Cortex of kidney (tissue), 1 donor: ENCODE measurements at places on chromosomes 1 and 21.

GRCh38 chr1:213676736-213677135 lies 311.0 kb upstream of the PROX1 start:
- no peak for DNase-seq

DNA sequence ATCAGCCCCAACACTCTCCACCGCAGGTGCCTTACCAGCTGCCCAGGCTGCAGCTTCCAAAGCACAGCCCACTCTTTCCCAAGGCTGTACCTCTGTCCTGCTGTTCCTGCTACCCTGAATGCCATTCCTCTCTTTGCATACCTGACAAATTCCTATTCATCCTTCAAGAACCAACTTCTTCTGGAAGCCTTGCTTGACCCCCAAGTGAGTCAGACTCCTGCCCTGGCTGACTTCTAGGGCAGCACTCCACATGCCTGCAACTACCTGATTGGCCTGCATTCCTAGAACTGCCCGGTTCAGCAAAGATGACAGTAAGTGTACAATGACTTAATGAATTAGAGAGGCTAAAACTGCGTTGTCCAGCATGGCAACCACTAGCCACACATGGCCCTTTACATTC lies 20.8 kb upstream of the PDZK1IP1 start:
- no peak for DNase-seq

GRCh38 chr1:93716941-93717368 lies 35.3 kb upstream of the BCAR3 start:
- DNase-seq = no peak

- DNase-seq = no peak
Observed at GRCh38 chr1:112636056-112636455, 16.4 kb downstream of the CAPZA1 start.

DNA sequence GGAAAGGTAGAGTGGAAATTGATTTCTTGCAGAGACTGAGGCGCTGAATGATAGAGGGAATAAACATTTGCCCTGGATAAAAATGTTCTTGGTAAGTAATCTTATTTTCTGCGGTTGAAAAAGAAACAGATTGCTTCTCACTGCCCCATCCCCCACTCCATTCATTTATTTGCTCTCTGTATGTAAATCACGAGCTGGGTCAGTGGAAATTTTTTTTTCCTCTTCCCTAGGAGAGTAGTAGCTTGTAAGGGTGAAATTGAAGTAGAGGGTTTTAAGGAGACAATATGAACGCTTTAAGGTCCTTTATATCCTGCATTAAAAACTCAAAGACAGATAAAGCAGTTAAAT lies 1.4 kb upstream of the BRINP3 start:
- DNase-seq = no peak

GRCh38 chr1:157448636-157449035 lies 103.7 kb downstream of the FCRL5 start:
- DNase-seq = no peak

GRCh38 chr1:108209456-108210108 lies 9.4 kb upstream of the SLC25A24 start:
- DNase-seq = no peak

GRCh38 chr1:54028306-54029251 lies 10.6 kb upstream of the LDLRAD1 start:
- DNase-seq = no peak

DNA sequence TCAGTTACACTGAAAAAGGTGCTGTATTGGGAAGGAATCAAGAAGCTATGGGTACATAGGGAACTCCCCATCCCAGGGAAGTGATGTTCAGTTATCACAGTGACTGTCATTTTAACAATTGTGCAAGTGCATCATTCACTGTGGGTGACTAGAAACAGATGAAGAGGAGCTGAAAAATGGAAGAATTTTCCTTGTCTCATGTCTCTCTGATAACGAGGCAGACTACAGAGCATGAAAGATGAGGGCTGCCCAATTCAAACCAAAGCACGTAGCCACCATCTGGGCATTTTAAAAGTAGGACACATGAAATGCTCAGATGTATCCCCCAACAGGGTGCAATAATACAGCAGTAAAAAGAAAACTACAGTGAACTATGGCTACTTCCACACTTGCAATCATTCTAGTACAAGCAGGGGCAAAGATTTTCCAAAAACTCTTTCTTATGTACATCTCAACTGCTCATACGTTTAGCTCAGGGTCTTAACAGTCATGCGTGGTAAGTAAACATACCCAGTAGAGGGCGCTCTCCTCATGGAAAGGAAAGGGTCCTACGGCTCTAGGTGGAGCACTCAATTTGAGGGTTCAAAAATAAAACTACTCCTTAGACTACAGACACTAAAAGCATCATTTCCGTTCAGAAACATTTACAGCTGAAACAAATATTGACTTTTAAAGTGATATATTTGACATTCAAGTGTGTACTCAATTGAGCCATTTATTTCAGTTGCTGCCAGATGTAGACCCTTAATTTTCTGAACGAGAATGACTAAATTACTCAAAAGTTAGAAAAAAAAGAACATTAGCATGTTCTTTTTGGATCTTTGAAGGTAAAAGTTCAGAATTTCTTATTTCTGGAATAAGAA lies 143.2 kb downstream of the KCTD3 start:
- DNase-seq = no peak

GRCh38 chr1:218377143-218377660 lies 32.1 kb downstream of the TGFB2 start:
- DNase-seq = no peak

DNA sequence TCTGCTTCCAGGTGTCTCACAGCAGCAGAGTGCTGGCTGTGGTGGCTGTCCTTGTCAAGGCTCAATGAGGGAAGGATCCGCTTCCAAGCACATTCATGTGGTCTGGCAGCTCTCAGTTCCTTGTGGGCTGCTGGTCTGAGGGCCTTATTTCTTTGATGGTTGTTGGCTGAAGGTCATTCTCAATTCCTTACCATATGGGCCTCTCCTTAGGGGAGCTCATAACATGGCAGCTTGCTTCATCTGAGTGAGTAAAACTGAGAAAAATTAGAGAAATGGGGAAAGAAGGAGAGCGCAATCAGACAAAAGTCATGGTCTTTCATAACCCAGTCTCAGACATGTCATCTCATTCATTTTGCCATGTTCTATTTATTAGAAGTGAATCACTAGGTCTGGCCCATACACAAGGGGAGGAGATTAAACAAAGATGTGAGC lies 81.7 kb upstream of the TSPAN2 start:
- DNase-seq = no peak

DNA sequence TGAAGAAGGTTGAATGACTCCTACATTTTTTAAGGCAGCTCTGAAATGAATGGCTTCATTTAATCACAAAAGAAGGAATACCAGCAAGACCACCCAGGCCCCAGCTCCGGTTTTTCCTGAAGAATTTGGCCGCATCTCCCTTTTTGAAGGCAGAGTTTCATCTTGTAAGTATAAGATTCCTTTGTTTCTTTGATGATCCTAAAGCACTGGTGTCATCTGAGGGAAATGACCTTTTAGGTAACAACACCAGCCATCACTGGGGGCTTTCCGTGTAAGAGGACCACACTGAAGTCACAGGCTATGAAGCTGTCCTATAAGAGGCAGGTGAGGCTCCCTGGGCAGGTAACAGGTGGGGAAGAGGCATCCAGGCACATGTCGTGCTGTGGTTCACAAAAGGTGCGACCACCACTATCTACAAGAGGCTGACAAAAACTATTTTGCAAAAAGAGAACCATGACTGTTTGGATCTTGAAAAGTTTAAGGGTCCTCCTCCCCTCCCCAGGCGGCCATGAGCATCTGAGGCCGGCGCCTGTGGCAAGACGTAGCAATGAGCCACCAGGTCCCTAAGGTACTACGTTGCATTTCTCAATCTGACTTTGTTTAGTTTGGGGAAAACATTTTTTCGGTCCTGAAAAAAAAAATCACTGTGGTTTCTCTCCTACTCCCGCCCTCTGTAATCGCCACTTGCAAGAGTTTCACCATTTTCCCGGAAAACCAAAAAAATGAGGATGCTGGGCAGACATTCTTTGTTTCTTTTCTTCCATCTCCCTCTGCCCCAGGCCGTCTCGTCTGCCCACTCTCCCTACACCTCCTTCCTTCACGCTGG lies 46.3 kb upstream of the IRF2BP2 start:
- DNase-seq = no peak

DNA sequence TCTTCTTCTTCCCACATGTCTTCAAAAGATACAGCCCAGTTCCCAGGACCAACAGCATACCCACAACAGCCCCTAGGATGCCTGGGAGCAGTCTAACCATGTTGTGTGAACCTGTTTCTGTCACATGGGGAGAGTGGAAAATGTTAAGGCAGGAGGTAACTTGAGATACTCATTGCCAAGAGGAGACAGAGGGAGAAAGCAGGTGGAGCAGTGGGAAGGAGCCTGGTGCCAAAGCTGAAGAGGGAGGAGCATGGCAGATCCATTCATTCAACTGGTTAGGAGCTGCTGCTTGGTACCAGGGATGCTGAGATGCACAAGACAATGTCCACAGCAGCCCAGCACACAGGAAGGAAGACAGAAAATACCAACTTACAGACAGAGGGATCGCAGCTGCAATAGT lies 149.8 kb upstream of the ETV3 start:
- DNase-seq = no peak

DNA sequence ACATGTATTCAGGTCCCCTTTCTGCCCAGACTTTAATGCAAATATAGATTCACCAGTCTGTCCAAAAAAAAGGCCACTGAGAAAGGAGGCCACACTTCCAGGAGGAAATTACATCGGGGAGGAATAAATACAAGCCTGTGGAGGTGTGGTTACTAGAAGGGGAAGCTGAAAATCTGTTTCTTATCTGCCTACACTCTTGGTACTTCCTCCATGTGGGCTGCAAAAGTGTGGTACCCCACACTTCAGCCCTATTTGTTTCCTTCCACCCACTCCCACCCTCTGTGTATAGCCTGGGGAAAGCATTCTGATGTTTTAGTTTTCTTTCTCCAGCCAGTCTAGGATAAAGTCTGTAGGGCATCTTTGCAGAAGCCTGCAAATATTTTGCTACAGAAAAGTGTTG lies 38.4 kb downstream of the UTP25 start:
- no peak for DNase-seq

- no peak for DNase-seq
Observed at GRCh38 chr1:166808952-166809351, 30.3 kb upstream of the POGK start.

- no peak for DNase-seq
Observed at GRCh38 chr1:94636624-94637023, 95.1 kb upstream of the F3 start.

- DNase-seq = no peak
Observed at GRCh38 chr21:46069719-46070279, 28.1 kb upstream of the COL6A2 start.

GRCh38 chr21:40568807-40569206 lies 278.2 kb downstream of the DSCAM start:
- no peak for DNase-seq

DNA sequence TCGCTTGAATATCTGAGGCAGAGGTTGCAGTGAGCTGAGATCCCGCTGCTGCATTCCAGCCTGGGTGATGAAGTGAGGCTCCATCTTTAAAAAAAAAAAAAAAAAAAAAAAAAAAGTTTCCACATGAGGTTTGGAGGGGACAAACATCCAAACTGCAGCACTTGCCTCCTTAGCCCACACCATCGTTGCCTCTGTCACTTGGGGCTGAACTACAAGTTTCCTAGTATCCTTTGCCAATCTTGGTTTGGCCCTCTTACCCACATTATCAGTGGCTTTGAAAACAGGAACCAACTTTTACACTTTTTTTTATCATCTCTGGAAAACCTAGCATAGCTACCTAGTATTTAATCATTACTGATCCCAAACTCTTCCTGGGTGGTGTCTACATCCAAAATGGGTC lies 59.2 kb downstream of the CLSTN1 start:
- no peak for DNase-seq

DNA sequence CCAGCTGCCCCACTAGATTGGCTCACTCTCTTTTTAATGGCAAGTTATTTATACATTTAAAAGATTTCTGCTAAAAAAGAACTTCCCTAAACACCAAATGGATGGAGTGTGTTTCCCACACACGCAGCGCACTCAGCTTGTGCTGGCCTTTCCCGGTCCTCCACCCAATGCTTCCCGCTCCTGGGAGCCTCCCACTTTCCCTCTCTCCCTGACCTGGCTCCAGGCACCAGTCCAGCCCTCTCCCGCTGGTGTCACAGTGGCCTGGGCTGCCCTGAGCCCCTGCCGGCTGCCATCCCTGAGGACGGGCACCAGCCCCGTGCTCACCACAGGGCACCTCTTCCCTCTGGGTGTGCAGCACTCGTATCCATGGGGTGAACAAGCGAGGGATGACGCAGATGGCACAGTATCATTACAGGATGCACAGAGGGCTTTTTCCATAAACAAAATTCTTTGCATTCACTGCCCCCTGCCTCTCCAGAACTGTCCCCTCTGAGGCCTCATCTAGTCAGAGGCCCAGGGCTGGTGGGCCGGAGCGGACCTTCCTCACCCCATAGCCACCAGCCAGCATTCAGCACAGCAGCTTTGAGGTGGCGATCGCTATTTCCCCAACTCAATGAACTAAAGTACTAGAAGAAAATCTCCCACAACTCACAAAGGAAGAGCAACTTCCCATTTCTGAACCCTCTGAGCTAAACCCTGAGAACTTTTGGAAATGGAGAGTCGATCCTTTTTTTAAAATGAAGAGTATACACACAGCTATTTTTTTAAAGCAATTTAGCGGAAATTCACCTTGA lies 68.5 kb downstream of the SLC37A1 start:
- DNase-seq = no peak

DNA sequence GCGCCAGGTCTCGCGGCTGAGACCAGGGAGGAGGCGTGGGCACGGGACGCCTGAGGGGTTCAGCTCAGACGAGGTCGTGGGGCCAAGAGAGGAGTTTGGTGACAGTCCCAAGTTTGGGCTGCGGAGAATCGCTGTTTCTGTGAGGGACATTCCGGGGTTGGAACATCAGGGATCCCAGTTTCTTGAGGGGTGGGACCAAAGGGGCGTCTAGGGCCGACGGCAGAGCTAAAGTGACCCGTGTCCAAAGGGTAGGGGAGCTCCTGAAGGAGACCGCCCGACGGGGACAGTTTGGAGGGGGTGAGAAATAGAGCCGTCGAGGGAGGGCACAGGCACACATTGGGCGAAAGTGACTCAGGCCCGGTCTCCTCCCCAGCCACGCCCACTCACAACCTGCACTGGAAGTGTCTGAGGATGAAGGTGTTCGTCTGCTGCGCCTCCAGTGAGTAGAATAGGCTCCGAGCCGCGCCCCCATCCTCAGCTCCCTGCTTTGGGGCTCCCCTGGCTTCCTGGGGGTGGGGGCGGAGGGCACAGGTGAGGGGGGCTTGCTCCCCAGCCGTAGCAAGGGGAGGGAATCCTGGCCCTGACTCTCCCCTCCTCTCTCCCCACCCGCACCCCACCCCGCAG lies 7.0 kb downstream of the EFNA3 start:
- DNase-seq = no peak
